ENCODE measurements at places on chromosomes 4 and X.

GRCh38 chr4:82885410-82885809 lies 5.5 kb downstream of the SEC31A start:
- no peak for DNase-seq

DNA sequence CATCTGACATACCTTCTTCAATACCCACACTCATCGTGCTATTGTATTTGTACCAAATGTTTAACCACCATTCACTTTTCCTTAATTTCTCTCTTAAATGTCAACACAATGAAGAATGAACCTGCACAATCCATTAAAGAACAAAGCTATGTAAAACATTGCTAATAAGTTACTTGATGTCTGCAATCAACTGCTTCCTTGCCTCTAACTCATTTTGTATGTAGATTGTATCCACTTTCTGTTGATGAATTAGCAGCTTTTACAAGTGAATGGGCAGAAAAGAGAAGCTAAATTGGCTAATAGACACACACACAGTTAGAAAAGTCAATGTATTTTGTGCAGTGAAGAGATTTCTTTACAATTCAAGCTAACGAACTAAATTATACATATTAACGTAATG lies 212.5 kb upstream of the NDST3 start:
- DNase-seq: no peak

DNA sequence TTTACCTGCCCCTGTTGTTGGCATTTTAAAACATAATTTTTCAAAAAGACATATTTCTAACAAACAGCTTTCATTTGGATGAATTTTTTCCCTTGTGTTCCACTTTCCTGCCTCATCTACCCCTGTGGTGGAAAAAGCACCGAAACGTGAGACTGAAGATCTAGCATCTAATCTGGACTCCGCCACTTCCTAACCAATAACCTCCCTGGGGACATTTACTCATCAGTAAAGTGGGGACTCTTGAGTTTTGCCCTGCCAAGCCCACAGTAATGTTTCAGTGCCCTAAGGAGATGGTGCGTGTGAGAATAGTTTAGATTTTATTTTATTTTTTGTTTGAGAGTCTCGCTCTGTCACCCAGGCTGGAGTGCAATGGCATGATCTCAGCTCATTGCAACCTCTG lies 56.7 kb downstream of the ADGRG2 start:
- DNase-seq: no peak

DNA sequence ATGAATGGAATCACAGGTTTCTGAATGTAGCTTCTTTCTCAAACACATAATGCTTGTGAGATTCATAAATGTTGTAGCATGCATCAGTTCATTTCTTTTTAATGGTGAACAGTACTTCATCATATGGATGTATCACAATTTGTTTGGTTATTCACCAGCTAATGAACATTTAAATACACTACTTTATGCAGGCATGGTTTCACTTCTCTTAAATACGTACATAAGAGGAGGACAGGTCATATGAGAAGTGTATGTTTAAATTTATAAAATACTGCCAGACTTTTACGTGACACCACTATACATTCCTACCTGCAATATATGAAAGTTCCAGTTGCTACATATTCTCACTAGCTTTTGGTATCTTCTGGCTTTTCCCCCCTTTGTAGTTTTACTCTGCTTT lies 65.4 kb downstream of the ANKRD17 start:
- no peak for DNase-seq

DNA sequence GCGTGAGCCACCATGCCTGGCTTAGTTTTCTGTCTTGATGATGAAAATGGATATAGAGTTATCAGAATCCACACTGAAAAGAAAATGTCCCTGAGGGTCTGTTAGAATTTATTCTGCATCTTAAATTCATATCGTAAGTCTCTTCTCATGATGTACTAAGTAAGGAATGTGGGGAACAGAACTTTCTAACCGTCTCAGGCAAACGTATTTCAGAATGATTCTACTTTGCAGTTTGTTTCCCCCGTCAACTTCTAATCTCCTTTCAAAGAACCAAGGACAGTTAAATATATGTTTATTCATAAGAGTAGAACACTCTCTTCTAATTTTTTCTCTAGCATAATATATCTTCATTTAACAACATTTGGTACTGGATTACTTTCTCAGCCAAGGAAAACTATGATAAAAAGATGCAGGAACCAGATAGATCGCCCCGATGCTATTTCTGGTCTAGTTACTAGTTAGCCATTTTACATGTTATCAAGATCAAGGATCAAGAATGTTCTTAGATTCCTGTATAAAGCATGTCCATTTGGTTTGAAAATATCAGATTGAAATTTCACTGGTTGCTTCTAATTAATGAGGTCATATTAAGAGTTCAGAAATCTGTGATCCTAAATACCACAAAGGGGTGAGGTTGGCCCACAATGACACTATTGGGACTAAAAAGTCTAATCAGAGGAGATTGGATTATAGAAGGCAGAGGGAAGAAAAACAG lies 49.5 kb downstream of the METTL14 start:
- DNase-seq: no peak

- no peak for DNase-seq
Observed at GRCh38 chrX:9966775-9967408, at the start of gene CLDN34. TSS of gene CLDN34 (plus strand) at chrX:9967358. CDS start at chrX:9967358, 0 bp downstream.

- DNase-seq: no peak
Observed at GRCh38 chr4:108794136-108794535, 31.3 kb upstream of the ETNPPL start.
